Endothelial cell (in vitro differentiated cells): ENCODE measurements at places on chromosomes 7 and 10.

- no peak for DNase-seq
Measured at GRCh38 chr10:90858461-90858968, 676 bp upstream of the HTR7 start.

DNA sequence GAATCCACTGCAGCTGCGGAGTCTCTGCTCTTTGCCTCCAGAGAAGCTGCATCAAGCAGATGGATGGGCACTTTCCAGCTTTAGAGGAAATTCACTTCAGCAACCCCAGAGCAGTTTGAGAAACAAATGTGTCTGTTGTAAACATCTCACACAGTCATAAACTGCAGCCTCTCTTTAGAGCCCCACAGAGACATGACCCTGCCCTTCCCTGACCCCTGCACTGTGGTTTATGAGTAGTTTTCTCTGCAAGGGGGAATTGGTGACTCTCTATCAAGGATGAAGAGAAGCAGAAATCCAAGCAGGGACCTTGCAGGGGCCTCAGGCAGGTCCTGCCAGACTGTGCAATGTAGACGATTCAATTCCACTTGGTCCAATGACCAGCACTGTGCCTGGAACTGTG lies 160.2 kb downstream of the SH2D4B start:
- no peak for DNase-seq

- DNase-seq = no peak
Measured at GRCh38 chr10:28253169-28253785, 49.6 kb downstream of the MPP7 start.

DNA sequence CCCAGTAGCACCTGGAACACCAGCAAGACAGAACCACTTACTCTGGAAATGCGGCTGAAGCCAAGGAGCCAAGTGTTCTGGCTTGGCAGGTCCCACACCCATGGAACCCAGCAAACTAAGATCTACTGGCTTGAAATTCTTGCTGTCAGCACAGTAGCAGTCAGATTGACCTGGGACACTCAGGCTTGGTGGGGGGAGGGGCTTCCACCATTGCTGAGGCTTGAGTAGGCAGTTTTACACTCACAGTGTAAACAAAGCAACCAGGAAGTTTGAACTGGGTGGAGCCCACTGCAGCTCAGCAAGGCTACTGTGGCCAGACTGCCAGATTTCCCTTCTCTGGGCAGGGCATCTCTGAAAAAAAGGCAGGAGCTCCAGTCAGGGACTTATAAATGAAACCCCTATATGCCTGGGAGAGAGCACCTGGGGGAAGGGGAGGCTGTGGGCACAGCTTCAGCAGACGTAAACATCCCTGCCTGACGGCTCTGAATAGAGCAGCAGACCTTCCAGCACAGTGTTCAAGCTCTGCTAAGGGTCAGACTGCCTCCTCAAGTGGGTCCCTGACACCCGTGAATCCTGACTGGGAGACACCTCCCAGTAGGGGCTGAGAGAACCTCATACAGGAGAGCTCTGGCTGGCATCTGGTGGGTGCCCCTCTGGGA lies 121.2 kb downstream of the MTERF1 start:
- peak; percentile 29 for DNase-seq

- no peak for DNase-seq
Measured at GRCh38 chr7:139673230-139673629, 104.6 kb downstream of the HIPK2 start.
